ENCODE measurements at places on chromosomes 3 and 15.

DNA sequence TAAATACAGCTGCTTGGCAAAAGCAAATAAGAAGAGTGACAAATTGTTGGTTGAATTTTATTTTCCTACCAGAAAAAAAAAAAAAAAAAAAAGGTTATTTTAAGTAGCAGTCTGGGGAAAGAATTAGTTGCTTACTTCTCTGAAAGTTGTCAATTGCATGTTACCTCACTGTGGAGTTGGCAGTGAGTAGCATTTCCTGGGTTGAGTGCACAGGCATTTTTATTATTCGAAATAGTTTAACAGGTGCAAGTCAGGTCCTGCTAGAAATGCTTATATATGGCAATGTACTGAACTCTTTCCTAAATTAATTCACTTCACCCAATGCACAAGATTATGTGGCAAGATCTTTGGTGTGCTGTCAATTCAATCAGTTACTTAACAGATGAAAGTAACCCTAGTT, 680.6 kb downstream of the EPHA3 start:
- no peak for DNase-seq

GRCh38 chr3:40971191-40972168, 227.8 kb upstream of the CTNNB1 start:
- no peak for DNase-seq

DNA sequence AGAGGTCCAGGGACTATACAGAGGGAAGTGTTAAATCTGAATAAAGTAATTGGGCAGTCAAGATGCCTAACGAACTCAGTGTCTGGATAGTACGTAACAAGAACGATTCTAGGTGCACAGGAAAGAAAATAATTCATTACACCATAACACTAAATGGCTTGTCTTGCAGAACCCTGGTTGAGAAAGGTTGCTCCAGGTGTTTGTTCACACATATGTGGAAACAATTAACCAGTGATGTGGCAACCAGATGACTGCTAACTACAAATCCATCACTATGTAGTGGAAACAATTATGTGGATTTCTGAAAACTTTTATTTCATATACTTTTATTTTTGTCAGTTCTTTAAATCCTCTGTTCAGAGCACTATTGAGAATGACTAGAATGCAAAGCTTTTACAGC, 10.4 kb upstream of the HDC start:
- DNase-seq = no peak

DNA sequence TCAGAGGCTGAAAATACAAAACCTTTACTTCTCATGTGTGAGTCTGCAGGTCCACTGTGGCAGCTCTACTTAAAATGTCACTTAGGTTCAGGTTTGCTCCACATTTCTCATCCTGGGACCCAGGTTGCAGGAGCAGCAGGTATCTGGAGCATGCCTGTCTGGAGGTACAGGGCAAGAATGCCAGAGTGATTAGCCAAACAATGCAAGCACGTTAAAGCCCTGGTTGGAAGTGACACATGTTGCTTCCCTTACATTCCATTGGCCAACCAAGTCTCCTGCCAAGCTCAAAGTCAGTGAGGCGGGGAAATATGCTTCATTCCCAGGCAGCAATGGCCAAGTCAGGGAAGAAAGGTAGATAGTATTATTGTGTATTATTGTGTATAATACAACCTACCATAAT, 76.8 kb upstream of the ARL6 start:
- no peak for DNase-seq

GRCh38 chr3:41933154-41933676, 28.7 kb downstream of the ULK4 start:
- no peak for DNase-seq

GRCh38 chr15:29101491-29101890, 168.1 kb downstream of the NSMCE3 start:
- no peak for DNase-seq

- DNase-seq = no peak
Observed at GRCh38 chr3:46946416-46946815, 30.1 kb downstream of the CCDC12 start.

DNA sequence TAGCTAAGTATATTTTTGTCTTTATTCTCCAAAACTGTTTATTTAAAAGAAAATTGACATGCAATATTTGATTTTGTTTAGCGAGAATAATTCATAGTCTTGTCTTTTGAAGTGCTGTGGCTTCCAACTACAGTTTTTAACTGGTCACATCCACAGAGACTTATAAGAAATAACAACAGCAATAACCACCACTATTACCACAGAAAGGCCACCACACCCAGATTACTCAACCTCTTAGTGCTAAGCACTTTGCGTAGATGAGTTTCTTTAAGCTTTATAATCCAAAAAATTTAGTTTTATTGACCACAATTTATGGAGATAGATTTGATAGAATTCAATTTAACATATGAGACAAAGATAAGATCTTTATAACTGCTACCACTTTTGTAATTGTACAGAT, 468.4 kb upstream of the UBE2E2 start:
- DNase-seq = no peak

GRCh38 chr15:100863796-100864267, 15.8 kb upstream of the ALDH1A3 start:
- no peak for DNase-seq

Data from activated CD4-positive, alpha-beta T cell treated with anti-CD3 and anti-CD28 coated beads for 1 hour (primary cell).